Inflammatory macrophage treated with lipopolysaccharide for 1 hour (primary cell): ENCODE measurements at places on chromosomes 12 and 14.

DNA sequence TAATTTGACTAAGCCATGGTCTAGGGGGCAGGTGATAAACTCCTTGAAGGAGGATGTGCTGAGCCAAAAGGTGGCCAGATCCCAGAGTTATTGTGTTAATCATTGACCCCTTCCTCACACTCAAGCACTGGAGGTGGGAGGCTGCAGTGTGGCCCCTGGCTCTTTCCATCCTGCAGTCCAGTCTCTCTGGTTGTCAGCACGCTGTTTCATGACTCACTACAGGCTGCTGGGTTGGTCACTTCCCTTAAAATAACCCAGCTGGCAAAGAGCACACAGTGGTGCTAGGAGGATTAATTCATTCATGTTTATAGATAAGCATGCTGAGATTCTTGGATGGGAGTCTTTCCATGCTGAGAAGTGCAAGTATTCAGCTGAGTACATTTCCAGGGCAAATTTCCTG lies 228.9 kb downstream of the ANO2 start:
- DNase-seq: no peak

GRCh38 chr14:95679148-95679815 lies 6.9 kb upstream of the TCL1B start:
- DNase-seq: no peak

DNA sequence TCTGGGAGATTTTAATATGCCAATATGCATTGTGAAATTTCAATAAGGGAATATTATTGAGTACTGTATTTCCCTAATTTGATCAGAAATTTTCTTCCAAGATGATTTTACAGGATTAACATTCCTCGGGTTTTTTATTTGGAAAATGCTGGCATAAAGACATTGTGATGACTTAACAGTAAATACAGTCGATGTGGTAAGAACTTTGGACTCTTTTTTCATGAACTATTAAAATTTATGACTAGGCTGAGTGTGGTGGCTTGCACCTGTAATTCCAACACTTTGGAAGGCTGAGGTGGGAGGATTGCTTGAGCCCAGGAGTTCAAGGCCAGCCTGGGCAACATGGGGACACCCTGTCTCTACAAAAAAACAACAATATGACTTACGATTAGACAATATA lies 197.1 kb upstream of the RASSF8 start:
- DNase-seq: no peak

GRCh38 chr12:66627270-66627987 lies 51.4 kb downstream of the GRIP1 start:
- no peak for DNase-seq

GRCh38 chr14:53491256-53491883 lies 338.2 kb upstream of the DDHD1 start:
- no peak for DNase-seq

DNA sequence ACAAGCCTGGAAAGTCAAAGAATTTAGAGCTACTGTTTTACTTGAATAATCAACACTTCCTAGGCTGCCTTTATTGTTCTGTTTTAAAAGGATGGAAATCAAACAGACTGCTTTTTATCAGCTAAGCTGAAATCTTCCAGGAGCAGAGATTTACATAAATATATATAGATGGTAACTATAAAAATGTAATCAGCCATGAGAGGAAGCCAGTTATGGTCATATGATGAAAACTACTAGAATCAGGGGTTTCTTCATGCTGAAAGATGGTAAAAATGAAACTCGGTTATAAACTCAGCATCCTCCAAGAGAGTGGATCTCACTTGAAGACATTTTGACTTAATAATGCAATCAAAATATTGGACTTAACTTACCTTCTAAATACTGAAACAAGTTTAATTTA lies 413.0 kb downstream of the GXYLT1 start:
- DNase-seq: no peak

GRCh38 chr14:89614009-89614691 lies 197.1 kb upstream of the FOXN3 start:
- DNase-seq: no peak

DNA sequence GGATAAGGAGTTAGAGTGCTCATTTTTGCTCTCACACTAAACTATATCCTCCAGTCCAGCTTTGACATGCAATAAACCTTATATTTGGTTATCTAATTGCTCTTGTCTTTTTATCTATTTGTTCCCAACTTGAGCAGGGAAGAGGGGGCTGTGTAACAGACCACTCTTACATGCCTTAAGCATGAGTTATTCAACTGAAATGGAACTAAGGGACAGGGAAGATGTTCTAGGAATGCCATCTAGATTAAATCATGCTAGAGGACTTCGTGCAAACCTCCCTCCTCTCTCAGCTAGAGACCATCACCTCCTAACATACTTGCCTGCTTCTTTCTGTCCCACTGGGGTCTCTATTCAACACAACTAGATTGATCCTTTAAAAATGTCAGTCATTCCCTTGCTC lies 20.6 kb downstream of the SPX start:
- DNase-seq: no peak

GRCh38 chr12:51326698-51327439 lies 2.9 kb upstream of the BIN2 start:
- DNase-seq: peak; percentile 69

- DNase-seq: peak; percentile 100
Observed at GRCh38 chr12:66107451-66107915, 23.1 kb downstream of the LLPH start.

DNA sequence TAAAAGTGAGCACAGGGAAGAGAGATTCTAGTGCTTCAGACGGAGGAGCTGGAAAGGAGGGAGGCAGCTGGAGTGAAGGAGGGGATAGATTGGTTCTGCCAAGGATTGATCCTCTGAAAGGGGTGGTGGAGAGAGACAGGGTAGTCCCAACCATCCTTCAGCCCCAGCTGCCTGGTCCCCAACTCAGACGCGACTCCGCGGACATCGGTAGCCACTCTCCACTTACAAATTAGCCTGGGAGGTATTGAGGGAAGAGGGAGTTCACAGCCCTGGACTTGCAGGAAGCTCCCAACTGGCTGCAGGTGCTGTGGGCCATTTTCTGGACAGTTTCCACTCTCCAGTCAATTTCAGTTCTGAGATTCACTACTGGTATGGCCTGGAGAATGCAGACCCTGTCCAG lies 1.2 kb downstream of the PLEKHD1 start:
- DNase-seq: no peak

GRCh38 chr12:1716911-1717310 lies 26.0 kb downstream of the ADIPOR2 start:
- no peak for DNase-seq

- no peak for DNase-seq
Observed at GRCh38 chr14:81245771-81246170, 25.0 kb upstream of the GTF2A1 start.

- no peak for DNase-seq
Observed at GRCh38 chr12:124566997-124567672, at the start of gene NCOR2. Gene NCOR2 (minus strand): TSS chr12:124567612. CDS start chr12:124495251, 72,361 bp downstream.

GRCh38 chr12:4191642-4192041 lies 81.9 kb upstream of the CCND2 start:
- DNase-seq: no peak

GRCh38 chr12:49189731-49190716 lies 1.1 kb upstream of the TUBA1A start:
- DNase-seq: no peak

GRCh38 chr12:43730283-43730682 lies 28.3 kb downstream of the PUS7L start:
- DNase-seq: no peak

- no peak for DNase-seq
Observed at GRCh38 chr14:103384450-103385151, 614 bp upstream of the MARK3 start.

GRCh38 chr12:7383157-7383556 lies 60.8 kb downstream of the CD163L1 start:
- DNase-seq: no peak

DNA sequence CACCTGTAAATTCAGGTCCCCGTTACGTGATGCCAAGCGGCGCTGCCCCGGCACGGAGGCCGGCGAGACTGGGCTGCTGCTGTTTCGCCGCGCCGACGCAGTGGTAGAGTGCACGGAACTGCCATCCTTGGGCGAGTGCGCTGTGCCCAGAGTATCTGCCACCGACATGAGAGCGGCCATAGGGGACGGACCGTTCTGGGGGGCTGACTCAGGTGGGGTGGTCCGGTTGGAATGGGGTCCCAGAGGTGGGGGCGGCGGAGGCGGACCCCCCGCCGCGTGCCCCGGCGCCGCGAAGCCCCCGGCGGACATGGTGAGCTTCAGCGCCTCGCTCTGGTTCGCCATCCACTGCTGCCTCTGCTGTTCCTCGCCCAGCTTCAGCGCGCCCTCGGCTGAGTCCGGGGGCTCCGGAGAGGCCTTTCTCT lies 2.8 kb downstream of the IRF2BPL start:
- DNase-seq: no peak

GRCh38 chr12:106760184-106760531 lies 14.3 kb upstream of the RIC8B start:
- peak; percentile 48 for DNase-seq

- no peak for DNase-seq
Observed at GRCh38 chr12:55877824-55878223, 35.1 kb upstream of the MMP19 start.

DNA sequence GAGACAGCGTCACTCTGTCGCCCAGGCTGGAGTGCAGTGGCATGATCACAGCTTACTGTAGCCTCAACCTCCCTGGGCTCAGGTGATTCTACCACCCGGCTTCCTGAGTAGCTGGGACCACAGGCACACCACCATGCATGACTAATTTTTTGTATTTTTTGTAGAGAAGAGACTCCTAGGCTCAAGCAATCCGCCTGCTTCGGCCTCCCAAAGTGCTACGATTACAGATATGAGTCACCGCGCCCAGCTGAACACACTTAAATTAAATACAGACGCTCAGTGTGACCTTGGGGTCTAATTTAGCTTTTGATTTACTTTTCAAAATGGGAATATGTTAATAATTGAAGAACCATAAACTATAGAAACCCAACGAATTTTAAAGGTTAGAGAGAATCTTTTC lies 77.2 kb downstream of the C2CD5 start:
- DNase-seq: no peak

DNA sequence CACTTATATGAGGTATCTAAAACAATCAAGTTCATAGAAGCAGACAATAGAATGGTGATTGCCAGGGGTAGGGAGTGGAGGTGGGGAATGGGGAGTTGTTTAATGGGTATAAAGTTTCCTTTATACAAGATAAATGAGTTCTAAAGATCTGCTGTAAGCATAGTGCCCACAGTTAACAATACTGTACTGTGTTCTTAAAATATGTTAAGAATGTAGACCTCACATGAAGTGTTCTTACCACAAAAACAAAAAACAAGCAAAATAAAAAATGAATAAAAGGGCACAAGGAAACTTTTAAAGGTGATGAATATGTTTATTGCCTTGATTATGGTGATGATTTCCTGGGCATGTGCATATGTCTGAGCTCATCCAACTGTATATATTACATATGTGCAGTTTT lies 211.8 kb downstream of the MSRB3 start:
- DNase-seq: no peak

- no peak for DNase-seq
Observed at GRCh38 chr12:99647453-99647852, at the start of gene GARIN6. Gene GARIN6 (plus strand): TSS chr12:99647753. CDS start chr12:99648175, 422 bp downstream.
